ENCODE measurements at places on chromosomes 7 and 10.

- DNase-seq: peak; percentile 47
Measured at GRCh38 chr10:59894114-59894513, 12.2 kb downstream of the CCDC6 start.

- peak; percentile 19 for DNase-seq
Measured at GRCh38 chr10:51770709-51771108, 71.3 kb upstream of the CSTF2T start.

DNA sequence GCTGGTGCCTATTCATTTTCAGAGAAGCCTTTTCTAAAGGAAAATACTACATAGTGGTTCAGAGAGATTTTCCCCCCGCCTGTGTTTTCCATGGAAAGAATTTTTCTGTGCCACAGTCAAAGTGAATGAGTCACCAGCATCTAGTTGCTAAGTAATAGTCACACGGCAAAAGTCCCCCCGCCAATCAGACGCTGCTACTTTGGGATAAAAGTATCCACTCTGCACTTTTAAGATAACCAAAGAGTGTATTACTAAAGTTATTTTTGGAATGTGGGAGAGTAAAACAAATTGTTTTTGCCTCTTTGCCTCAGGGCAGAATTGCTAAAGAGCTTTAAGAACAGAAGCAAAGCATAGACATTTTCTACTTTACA is 23.5 kb downstream of the ABLIM1 start:
- DNase-seq: peak; percentile 97

- DNase-seq: no peak
Measured at GRCh38 chr7:89001306-89001705, 205.8 kb upstream of the TEX47 start.

GRCh38 chr7:94969434-94970084 is 62.2 kb downstream of the PPP1R9A start:
- no peak for DNase-seq

GRCh38 chr10:130428936-130429335 is 292.7 kb downstream of the GLRX3 start:
- DNase-seq: no peak

- peak; percentile 74 for DNase-seq
Measured at GRCh38 chr10:36675458-36675880, 449.9 kb upstream of the ANKRD30A start.

DNA sequence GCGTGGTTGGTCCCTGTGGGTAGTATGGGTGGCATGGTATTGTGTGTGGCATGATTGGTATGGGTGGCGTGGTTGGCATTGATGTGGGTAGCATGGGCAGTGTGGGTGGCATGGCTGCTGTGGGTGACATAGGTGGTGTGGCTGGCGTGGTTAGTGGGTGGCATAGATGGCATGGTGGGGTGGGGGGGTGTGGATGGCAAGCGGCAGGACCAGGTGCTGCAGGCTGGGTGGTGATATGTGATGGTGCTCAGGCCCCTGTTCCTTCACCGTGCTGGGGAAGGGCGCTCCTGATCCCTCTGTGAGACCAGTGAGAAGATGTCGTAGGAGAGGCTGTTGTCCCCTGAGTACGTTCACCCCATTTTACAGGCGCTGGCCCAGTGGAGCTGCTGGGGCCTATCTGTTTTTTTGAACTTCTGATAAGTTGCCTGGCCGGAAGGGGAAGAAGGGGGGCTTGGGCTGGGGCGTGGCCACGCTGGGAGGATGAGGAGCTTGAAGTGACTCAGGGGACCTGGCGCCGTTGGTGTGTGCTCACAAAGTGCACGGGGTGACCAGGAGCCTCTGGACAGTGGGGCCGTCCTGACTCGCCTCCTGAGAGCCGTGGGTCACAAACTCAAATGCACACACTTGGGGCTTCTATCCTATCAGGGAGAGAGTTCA is 17.5 kb downstream of the INPP5A start:
- DNase-seq: no peak

DNA sequence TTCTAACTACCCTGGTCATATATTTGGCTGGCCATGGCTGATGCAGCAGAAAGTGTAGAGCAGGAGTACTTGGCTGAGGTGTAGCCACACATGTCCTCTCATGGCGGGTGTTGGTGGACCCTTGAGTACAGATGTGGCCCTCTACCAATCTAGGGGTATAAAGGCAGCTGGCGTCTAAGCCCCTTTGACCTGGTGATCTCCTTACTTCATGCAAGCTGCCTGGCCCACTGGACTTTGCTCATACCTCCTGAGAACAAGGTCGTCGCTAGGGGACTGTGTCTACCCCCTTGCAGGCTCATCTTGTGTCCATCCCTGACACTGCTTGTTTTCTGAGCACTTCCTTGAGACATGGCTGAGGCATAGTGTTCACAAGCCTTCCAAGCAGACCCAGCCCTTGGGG is 287.8 kb downstream of the RPS24 start:
- no peak for DNase-seq

GRCh38 chr10:8321990-8322389 is 267.5 kb downstream of the GATA3 start:
- DNase-seq: no peak

- peak; percentile 38 for DNase-seq
Measured at GRCh38 chr10:106175760-106176377, 988.6 kb downstream of the SORCS1 start.

- no peak for DNase-seq
Measured at GRCh38 chr7:26284477-26284876, 7.2 kb upstream of the SNX10 start.

DNA sequence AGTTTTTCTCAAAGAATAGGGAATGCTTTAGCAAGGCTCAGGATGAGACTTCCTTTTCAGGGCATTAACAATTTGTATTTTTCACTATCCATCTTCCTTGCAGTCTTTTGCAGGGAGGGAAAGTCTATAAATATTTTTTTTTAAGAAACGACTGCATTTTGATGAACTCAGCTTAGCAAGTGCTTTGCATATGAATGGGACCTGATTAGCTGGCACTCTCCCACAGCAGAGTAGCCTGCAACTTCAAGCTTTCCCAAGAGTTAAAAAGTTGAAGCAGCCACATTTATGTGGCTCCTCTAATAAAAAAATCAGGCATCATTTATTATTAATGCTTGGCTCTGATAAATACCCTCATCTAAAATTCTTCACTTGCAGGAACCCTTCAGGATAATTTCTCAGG is 134.0 kb downstream of the GRID1 start:
- DNase-seq: no peak

DNA sequence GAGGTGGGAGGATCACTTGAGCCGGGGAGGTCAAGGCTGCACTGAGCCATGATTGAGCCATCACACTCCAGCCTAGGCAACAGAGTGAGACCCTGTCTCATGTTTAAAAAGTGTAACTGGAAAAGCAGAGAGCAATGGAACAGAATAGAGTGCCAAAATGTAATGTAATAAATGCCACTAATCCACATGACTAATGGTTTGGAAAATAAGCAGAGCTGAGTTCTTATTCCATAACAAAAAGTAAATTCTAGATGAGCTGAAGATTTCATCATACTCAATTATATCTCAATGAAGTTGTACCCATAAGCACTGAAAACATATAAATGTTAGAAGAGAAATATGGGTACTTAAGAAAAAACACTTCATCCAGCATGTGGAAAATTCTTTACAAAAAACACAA is 132.6 kb downstream of the USP6NL start:
- DNase-seq: no peak

DNA sequence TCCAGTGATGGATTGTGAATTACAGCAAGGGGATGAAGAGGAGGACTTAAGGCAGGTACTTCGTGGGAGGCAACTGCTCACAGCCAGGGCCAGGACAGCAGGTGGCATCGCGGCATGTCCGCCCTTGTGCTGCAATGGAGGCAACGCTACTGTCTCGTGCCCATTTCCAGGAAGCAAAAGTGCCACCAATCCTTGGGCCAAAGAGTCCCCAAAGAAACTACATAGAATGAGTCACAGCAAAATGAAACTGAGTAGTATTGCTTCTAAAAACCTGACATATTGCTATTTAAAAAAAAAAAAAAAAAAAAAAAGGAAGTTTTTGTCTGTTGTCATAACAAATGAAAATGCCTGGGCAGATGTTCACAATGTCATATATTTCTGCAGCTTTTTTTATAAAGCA is 46.6 kb downstream of the RSU1 start:
- no peak for DNase-seq

- no peak for DNase-seq
Measured at GRCh38 chr7:111942450-111943081, 263.6 kb downstream of the DOCK4 start.

DNA sequence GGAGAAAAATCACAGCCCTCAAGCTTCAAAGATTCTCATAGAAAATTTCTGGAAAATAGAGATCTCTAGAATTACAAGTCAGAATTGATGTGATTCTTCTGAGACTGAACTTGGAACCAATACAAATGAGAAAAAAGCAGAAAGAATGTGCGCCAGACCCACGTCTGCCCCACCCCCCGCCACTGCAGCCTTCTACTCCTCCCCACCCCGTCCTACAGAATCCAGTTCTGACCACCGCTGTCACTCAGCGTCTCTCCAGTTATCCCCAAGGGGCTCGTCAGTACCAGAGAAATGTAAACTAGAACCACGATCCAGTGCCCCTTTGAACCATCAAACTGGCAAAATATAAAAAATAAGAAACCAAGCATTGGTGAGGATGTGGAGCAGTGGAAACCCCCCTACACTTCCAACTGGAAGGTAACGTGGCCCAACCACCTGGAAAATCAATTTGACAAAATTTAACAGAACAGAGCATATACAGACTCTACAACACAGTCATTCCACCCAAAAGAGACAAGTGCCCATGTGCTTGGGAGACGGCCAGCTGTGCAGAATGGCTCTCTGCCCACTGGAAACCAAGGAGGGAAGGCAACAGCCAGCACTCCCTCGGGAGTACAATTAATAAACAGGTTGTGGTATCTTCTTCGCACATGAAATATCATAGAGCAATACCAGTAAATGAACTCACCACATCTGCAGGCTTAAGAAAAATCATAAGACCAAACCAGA is 397.9 kb downstream of the TNS3 start:
- DNase-seq: no peak

DNA sequence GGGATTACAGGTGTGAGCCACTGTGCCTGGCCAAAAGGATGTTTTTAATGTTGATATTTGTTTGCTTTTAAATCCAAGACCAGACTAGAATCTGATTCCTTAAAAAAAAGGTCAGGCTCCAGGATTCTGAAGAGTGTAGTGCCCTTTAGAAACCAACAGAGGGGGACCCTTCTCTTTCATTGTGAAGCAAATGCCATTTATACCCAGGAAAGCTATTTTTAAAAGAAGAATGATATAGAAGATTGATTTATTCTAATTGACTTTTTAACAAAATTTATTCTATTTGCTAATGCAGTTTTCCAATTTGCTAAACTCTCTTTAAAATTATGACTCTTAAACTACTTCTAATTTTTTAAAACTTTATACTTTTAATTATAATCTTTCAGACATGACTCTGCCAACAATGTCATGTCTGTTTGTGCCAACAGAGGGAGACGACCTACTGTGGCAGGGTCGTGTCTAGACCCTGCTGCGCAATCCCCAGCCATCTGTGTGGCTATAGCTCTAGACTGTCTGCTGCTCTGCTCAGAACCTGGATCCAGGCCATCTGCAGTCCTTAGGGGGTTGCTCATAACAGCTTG is 201.0 kb upstream of the IMMP2L start:
- DNase-seq: peak; percentile 64

DNA sequence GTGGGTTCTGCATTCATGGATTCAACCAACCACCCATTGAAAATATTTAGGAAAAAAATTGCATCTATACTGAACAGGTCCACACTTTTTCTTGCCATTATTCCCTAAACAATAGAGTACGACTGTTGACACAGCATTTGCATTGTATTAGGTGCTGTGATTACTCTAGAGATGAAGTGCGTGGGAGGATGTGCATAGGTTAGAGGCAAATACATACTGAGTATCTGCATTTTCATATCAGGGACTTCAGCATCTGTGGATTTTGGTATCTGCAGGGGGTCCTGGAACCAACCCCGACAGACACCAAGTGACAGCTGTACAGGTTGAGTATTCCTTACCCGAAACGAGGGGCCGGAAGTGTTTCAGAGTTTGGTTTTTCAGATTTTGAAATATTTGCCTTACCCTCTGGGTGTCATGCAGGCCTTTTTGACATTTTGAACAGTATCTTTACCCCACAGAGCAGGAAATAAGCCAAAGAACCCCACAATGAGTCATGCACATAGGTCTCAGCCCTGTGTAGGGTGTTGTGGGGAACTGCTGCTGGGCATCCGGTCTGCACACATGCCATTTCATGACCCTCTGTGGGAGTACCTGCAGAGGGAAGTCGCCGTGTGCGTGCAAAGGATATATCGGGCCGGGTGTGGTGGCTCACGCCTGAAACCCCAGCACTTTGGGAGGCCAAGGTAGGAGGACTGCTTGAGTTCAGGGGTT is 14.5 kb downstream of the NUDT5 start:
- DNase-seq: no peak

- no peak for DNase-seq
Measured at GRCh38 chr7:143413123-143413522, 4.5 kb upstream of the EPHA1 start.

- peak; percentile 31 for DNase-seq
Measured at GRCh38 chr7:89223900-89224395, 428.4 kb upstream of the TEX47 start.

DNA sequence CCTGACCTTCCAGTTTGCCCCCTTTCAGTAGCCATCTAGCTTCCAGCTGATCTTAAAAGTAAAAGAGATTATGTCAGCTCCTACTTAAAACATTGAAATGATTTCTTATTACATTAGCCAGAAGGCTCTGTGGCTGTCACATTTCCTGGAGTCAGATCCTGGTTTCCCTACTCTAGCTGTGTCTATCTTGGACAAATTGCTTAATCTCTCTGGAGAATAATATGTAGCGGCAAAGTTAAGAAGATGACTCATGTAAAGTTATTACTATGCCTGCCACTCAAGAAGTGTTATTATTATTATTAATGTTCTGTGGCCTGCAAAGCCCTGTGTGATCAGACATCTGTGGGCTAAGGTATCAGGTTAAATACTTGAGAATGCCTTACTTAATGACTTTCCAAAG is 107.2 kb downstream of the RUNDC3B start:
- DNase-seq: peak; percentile 0

GRCh38 chr7:32263611-32264010 is 193.4 kb upstream of the PDE1C start:
- no peak for DNase-seq

GRCh38 chr10:17548162-17548561 is 69.0 kb downstream of the HACD1 start:
- DNase-seq: no peak

DNA sequence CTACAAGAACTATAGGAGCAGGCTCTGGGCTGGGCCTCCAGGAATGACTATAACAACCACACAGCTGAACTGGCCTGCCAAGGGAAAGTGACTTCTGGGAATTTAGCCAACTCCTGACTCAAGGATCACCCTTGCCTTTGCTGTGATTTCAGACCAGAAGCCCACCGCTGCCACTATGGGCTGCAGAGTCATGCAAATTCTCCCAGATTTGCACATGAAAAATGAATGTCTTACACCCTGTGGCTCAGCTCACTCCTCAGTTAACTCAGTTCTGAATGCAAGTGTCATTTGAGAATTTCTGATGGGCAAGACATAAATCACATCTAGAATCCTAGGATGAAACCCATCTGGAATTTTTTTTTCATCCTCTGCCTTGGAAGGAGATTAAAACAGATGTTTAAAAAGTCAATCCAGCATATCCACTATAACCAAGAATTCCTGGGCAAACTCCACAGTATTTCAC is 186.5 kb upstream of the BET1 start:
- peak; percentile 98 for DNase-seq
